ENCODE measurements at places on chromosomes 12 and 14. TPM values are rescaled to one million over a fixed set of nuclear protein-coding genes. Genes with fewer than 3 reads are reported as not detected.
A peak's percentile ranks its signal among the peaks of the same experiment; 100 is the strongest.

The DCN gene
- total RNA-seq = 549 TPM

DNA sequence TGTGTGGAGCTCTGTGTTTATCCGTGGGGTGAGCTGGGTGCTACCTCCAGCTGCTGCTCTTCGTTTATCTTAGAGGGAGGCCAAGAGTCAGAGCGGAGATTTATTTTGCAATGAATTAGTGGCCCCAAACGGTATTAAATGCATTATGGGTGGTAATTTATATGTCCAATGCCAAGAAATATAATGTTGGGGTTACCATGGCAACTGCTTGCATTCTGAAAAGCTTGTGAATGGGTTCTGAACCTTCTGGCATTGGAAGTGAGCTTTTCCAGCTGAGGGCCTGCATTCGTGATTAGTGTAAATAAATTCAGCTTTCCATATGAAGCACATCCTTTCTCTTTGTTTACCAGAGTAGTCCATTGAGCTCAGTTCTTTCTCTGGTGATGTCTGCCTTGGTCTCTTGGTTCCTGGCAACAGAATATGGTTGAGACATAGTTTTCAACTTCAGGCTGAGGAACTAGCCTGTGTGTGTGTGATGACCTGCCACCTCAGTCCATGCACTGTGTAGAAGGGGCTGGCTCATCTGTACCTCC is 51.8 kb downstream of the TRAF3 start:
- no peak overlapping the region for H3K27ac ChIP-seq
- no peak overlapping the region for H3K4me3 ChIP-seq
- no peaks in the 10 kb centered on the region for H3K27me3 ChIP-seq
- no peaks in the 10 kb centered on the region for H3K4me1 ChIP-seq
- DNase-seq = no peak

The BORCS5 gene
- 51.6 TPM for total RNA-seq

DNA sequence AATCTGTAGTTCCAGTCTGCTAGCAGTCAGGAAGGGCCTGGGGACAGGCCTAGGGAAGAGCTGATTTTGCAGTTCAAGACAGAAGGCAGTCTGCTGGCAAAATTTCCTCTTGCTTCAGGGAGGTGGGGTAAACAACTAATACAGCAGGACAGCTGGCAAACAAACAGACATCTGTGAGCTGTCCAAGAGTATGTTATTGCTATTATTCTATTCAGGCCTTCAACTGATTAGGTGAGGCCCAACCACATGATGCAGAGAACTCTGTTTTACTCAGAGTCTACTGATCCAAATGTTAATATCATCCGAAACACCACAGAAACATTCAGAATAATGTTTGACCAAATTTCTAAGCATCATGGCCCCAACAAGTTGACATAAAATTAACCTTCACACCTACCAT is 161.0 kb upstream of the E2F7 start:
- no peaks in the 10 kb centered on the region for H3K27me3 ChIP-seq
- no peak overlapping the region for H3K4me3 ChIP-seq
- no peaks in the 10 kb centered on the region for H3K36me3 ChIP-seq
- no peak for DNase-seq
- no peak overlapping the region for H3K27ac ChIP-seq

DNA sequence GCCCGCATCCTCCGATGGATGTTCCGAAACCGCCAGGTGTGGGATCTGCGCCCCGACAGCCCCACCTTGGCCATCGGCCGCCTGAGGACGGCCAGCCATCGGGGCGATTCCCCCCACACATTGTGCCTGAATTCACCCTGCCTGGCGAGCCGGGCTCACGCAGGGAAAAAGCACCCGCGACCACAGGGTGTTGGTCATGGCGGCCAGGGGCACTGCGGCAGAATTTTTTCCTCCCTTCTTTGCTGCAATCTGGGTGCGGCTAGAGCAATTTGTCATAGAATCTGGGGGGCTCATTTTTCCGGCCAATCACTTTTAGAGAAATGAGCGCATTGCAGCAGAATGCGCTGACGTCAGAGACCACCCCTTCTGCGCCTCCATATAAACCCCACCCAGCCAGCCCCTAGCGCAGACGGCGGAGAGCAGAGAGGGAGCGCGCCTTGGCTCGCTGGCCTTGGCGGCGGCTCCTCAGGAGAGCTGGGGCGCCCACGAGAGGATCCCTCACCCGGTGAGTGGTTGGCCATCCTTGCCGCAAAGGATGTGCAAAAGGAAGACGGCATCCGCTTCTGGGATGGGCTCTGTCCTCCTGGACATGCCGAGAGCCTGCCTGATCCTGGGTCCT is at the start of gene MEG3:
Gene MEG3 (plus strand): TSS at position 406 of the 619 bp plus-strand sequence.
- H3K36me3 ChIP-seq = no peaks in the 10 kb centered on the region
- peaks cover 40% of the 10 kb centered on the region for H3K27me3 ChIP-seq
- peaks cover 7% of the 10 kb centered on the region for H3K4me1 ChIP-seq
- no peak for DNase-seq
- peak within 1 kb of the TSS; percentile 59 for H3K27ac ChIP-seq
